ENCODE measurements at places on chromosomes 11 and 22. TPM values are rescaled to one million over a fixed set of nuclear protein-coding genes. Genes with fewer than 3 reads are reported as not detected.

DNA sequence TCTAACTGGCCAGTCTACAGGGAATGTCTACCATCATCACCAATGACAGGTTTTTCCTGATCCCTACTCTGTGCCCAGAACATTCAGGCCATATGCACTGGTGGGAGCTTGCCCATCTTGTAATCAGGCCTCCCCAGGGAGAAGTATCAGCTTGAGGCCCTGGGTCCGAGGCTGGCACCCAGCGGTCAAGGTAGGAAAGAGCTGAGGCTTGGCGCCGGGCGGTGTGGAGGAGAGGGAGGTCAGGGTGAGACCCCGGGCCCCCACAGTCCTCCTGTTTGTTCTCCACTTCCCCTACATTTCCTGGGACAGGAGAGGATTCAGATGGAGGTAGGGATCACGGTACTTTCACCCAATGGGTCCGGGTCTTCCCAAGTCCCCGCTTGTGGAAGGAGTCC, 15.5 kb downstream of the TSKU start:
- DNase-seq, result no peak

DNA sequence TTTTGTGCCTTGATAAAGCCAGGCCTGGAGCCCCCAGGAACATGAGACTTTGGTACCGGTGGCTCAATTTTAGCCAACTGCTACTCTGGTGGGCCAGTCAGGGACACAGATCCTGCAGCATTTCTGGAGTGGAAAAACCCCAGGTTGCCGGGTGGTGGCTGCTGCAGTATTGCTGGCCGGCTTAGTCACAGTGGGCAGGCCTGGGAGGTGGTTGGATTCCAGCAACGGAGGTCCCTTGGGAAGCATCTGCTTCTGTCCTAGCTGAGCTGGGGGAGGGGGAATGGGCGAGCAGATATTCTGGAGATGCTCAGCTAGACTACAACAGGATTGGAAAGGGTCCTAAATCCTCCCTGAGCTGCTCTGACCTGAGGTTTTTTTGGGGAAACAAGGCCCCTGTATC, 31.6 kb upstream of the ACCSL start:
- DNase-seq, result peak; percentile 31

GRCh38 chr22:37599153-37599552, 9.5 kb upstream of the GGA1 start:
- no peak for DNase-seq

DNA sequence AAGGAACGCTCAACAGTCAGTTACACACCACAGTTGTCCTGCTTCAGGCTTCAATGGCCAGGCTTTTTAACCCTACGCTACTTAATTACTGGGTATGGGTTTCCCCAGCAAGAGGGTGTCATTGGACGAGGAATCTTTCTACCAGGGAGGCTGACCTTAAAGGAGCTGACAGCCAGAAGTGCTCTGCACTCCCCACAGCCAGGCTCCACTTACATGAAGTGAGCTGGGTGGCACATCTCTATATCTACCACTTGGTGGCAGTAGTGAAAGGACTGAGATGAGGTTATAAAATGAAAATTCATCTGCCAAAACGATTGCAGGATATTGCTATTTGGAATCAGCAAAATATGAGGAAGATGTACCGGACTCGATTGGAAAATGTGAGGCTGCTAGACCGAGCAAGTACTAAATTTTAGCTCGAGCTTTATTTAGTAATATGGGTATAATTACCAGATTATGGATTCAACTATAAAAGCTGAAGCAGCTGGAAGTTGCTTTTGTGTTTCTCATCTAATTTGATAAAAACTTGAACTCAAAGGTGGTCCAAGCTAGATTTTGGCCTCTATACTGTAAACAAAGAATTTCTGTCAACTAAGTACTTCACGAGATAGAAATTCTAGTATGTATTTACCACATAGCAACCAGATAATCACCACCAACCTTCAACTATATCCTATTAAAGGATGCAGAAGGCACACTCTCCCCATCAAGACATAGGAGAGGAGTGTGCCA, 53.9 kb upstream of the CEP126 start:
- DNase-seq, result no peak

DNA sequence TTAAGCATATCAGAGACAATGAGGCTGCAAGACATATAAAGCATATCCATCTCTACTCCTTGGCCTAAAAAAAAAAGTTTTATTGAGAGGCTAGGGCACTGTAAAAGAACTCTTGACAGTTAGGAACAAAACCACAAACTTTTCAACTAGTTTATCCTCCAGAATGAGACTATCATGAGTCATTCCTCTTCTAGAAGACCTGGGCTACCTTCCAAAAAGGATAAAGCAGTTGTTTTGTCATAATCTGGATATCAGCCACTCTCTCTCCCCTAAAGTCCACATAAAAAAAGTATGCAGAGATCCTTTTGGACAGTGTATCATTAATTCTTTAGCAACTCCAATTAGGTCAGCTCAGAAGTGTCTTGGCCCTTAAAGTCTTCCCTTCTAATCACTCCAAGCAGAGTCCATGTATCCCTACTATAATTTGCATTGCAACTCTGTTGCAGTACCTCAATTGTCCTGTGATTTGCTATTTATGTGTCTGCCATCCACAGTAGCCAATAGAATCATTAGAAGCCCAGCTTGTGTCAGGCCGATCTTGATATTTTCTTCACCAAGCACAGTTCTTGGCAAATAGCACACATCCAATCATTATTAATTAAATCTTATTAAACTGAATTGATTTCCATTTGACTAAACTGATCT, 10.4 kb downstream of the OR51T1 start:
- DNase-seq, result no peak

C11orf86 gene
- total RNA-seq, result not detected

RBMXL2 gene
- not detected for total RNA-seq

GRCh38 chr11:84866922-84867321, 760.2 kb downstream of the DLG2 start:
- no peak for DNase-seq

- no peak for DNase-seq
Measured at GRCh38 chr11:34348919-34349318, 8.9 kb downstream of the ABTB2 start.

DNA sequence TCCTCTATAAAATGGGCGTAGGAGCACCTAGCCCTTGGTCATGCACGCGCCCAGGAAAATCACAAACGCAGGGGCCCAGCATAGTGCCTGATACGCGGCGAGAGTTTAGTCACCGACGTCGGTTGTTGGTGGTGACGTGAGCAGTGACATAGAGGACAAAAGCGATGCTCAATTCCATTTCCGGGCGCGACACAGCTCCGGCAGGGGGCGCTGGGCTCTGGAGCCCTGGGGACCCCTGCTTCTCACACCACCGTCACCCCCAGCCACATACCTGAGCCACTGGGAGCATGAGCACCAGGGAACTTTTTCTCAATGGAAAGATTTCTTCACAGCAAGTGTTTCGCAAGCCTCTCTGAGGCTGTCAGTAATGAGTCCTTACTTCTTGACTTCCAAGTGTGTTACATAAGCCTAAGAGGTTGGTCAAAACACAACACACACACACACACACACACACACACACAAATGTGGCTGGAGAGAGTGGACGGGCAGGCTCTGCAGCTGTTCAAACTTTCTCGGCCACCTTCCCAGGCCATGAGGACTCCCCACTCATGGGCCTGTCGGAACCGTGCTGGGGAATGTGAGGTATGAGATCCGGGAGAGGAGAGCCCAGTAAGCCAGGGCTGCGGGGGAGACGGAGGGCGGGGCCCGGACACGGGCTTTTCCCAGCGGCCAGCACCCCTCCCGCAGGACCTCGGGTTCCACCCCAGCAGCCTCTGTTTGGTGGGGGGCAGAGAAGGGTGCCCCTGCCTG, 36.9 kb upstream of the LINC01488 start:
- DNase-seq, result no peak

DNA sequence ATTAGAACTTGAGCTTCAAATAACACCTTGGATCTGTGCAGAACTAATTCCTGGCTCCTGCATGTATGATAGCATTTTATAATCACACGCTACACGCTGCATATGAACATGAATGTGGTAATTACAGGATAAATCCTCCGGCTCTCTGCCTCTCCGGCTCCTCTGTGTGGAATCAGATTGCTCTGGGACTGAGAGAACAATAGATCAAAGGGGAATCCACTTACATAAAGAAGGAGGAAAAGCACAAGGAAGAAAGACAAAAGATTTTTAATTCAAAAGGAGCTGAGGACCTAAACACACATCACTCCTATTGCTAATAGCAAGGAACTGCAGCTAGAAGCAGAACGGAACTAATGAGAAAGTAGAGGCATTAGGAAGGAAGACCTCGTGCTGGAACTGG, 240.9 kb downstream of the NTM start:
- DNase-seq, result no peak

DNA sequence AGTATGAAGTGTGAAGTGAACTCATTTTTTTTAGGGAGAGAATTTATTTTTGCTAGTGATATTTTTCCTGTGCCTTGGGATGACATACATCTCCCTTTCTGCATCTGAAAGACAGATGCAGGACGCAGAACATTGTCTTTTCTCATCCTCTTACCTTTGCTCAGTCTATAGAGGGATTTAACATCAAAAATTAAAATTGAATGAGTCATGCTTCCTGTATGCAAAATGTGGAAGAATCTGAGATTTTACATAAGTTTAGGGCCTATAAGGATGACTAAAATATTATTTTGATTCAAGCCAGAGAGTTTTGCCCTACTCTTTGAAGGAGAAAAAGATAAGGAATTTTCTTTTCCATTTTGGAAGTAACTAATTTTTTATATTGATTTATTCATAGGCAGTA, 27.3 kb downstream of the XRCC6 start:
- no peak for DNase-seq

DNA sequence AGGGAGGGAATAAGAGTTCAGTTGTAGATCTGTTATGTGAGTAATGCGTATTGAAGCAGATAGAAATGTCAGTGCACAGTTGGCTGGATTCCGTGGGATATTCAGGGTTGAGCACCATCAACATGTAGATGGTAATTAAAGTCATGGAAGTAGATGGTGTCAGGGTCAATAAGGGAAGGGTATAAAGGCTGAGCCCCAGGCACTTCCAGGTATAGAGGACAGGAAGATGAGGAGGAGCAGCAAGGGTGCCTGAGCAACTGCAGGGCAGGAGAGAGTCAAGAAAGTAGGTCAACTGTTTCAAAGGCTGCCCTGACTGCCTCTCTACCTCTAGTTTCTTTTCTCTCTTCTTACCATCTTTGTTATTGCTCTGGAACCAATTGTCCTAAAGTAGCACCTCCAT, 85.9 kb downstream of the MICAL2 start:
- peak; percentile 55 for DNase-seq

- no peak for DNase-seq
Measured at GRCh38 chr11:102879801-102880200, 5.0 kb upstream of the MMP12 start.

- DNase-seq, result no peak
Measured at GRCh38 chr11:2351701-2352100, 25.4 kb upstream of the CD81 start.

- DNase-seq, result no peak
Measured at GRCh38 chr11:72924568-72925190, 110.5 kb downstream of the ATG16L2 start.

DNA sequence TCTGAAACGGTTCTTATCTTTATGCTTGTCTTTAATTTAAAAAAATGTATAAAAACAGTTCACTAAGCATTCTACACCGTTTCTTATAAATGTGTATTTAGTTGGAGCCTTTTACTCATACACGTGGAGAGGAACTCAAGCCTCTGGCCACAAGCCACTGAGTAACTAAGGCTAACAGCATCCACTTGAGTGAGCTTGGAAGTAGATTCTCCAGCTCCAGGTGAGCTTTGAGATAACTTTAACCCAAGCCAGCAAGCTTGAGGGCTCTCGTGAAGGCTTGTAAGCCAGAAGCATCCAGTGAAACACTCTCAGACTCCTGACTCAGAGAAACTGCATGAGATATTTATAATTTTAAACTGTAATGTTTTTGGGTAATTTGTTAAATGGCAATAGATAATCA, 82.6 kb downstream of the ARHGAP20 start:
- DNase-seq, result no peak

Data from activated CD8-positive, alpha-beta memory T cell treated with anti-CD3 and anti-CD28 coated beads, Interleukin-2, amount 10 ng/mL, durations not matched to agents 7 days and 5 days (primary cell).